ENCODE measurements at places on chromosomes 4 and X.

DNA sequence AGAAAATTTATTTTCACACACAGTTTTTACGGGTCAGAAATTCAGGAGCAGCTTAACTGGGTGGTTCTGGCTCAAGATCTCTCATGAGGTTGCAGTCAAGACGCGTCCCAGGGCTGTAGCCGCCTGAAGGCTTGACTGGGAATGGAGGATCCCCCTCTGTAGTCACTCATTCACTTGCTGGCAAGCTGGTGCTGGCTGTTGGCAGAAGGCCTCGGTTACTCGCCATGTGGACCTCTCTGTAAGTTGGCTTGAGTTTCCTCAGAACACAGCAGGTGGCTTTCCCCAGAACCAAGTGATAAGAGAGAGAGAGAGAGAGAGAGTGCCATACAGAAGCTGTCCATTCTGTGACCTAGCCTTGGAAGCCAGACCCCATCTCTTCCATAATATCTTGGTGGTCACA, 132.8 kb downstream of the DCLK2 start:
- no peak for DNase-seq

DNA sequence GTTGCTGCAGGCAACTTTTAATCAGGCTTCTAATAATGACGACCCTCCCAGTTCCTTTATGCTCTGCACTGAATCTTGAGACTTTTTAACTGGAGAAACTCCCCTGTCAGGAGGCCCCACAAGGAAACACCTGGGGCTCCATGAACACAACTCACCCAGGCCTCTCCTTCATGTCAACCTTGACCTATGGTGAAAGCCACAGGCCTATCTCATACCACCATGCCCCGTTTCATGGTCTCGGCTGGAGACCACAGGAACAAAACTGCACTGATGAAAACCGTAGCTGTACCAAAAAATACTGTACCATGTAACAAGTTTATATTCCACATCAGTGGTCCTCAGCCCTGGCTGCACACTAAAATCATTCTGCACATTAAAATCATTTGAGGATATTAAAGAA, 57.0 kb downstream of the ZNF827 start:
- DNase-seq: no peak

DNA sequence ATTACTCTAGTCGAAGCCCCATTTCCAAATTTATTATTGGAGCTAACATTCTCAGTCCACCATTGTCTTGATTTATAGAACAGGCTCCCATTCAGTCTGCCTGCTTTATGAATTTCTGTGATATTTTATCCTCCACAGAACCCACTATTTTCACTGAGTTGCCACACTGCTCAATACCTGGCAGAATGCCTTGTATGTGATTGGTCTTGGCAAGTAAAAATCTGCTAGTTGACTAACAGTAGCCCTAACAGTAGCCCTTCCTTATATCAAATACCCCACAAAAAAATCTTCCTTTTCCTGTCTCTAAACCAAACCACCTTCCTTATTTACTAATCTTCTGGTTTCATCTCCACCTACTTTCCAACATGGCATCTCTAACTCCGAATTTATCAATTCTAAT, 82.6 kb downstream of the CHM start:
- peak; percentile 1 for DNase-seq

GRCh38 chr4:27040356-27040755, 179.7 kb downstream of the STIM2 start:
- no peak for DNase-seq

GRCh38 chr4:17854036-17854435, 43.3 kb downstream of the NCAPG start:
- no peak for DNase-seq

DNA sequence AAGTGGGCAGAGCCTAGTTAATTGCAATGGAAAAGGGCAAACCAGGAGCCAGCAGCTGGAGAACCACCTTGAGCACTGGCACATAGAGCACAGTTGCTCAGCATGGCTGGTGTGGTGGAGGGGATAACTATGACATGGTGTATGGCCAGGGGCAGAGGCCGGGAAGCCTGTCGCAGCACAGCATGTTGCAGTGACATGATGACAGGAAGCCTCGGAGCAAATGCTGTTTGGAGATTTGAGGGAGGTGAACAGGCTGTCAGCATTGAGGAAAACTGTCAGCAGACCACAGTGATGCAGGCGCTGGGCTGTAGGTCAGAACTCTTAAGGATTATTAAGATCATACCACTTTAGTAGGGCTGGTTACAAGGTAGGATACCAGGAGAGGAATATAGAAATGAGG, 228.7 kb downstream of the CBR4 start:
- no peak for DNase-seq

DNA sequence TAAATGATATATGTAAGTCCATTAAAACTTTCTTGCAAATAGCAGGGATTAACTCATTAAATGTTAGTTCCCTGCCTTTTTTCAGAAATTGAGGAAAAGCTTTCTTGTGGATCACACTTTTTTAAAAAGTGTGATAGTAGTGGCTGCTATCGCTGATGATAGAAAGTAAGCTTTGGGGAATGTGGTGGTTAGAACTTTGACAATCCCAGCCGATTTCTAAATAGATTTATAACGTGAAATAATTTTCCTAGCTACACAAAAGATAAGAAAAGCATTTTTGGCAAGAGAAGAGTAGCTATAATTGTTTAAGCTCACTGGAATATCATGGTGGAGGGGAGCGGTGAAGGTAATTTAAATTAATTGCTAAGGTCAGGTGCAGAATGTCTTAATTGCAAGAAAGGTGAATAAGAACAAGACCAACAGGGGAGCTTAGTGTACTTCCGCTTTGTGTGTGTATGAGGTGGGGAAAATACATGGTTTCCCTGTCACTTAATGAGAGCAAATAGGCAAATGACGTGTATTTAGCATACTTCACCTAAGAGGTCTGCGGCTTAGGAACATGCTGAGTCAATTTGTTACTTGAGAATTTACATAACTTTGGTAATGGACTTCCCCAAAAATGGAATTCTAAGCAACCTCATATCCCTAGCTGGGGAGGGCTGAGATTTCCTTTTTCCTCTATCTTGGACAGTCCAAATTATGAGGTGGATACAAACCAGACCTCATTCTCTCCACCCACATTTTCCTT, 11.7 kb upstream of the IL21 start:
- no peak for DNase-seq

- DNase-seq: no peak
Measured at GRCh38 chrX:9374555-9374954, 90.3 kb upstream of the TBL1X start.

DNA sequence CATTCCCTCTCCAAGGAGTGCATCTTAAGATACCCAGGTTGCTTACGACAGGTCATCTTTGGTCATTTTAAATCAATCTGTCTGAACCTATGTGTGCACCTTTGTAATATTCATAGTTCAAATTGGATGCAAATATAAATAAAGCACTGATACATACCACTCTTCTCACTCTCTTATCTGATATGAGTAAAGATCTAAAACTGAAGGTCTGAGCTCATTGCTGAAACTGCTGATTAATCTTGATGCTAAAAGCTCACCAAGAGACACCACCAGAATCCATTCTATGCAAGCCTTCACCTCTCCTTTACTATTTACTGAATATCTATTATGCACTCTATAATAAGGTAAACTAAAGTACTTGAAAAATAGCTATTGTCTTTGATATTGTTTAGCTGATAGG, 16.6 kb downstream of the HSD17B13 start:
- DNase-seq: no peak

GRCh38 chr4:42543762-42544161, 113.1 kb downstream of the ATP8A1 start:
- DNase-seq: no peak

DNA sequence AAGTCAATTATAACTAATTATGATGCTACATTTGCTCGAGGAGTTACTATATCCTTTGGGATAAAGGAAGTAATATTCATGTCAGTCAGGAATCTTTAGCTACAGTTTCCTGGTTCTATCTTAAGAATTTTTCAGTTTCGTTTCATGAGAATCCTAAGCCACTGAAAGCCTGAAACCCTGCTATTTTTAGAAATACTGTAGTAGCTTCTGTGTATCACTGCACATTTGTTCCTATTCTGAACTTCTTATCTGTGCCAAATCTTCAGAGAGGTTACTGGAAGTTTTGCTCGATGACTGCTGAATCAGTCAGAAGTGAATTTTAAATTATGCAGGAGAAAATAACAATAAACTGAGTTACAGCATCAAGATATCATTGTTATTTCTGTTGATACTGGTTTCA, 249.2 kb downstream of the TENM3 start:
- peak; percentile 82 for DNase-seq

DNA sequence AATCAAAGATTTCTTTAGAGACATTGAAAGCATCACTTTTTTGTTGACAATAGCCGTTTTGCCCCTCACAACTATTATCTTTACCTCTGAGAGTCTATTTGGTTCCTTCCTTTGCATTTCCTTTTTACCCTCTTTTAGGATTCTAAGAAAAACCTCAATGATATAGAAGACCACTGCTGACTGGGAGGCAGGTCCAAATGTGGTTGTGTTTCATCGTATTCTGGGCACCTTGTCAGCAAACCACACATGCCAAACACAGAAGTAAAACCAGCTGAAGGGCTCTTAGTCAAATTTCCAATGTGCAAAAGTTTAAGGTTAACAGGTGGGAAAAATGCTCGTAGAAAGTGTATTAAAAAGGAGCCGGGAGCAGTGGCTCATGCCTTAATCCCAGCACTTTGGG, 5.1 kb upstream of the PRMT9 start:
- no peak for DNase-seq

GRCh38 chrX:84219551-84219950, 31.6 kb upstream of the RPS6KA6 start:
- DNase-seq: no peak
